Naive B cell (primary cell): ENCODE measurements at places on chromosomes 11 and 22.

DNA sequence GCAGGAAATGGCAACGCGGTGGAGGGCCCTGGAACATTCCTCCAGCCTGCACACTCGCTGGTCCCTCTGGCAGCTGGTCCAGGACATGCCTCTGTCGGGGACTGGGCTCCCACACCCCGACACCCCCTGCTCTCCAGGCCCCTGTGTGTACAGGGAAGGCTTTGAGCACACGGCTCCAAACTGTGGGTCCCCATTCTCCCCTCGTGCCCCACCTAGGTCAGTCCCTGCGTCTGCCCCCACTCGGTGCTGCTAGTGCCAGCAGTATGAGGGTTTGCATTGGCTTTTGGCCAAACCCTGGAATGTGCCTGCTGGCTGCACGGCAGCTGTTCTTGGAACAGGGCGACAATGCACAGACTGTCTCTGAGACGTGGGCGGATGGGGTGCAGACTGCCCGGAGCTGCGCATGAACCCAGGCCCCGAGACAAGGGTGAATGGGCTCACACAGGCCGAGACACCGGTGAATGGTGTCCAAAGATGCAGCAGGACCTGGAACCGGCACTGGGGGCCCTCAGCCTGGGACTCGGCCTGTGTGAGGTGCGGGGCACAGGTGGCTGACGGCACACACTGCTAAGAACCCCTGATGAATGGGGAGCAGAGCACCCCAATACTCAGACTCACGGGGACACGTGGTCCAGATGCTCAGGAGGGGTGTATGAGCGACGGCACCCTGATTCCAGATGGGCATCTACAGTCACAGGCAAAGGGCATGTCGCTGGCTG is 7.5 kb upstream of the SYT8 start:
- DNase-seq, result no peak

DNA sequence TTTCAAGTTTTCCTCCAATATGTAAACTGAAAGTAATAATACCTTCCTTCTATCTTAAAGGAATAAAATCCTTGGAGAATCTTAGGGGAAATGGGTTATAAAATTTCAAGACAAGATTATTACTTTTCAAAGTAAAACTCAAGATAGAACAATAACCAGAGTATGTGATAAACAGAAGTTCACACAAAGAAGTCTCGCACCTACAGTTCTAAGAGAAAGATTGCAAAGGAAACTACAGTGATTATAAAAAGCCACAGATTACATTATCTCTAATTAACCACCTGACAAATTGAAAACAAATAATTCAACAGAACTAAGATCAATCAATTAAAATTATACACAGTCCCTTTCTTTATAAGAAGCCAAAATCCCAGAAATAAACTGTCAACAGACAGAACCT is 34.0 kb downstream of the AMBRA1 start:
- no peak for DNase-seq

GRCh38 chr11:3686751-3687150 is 15.6 kb upstream of the CHRNA10 start:
- DNase-seq, result no peak

GRCh38 chr11:27215471-27216269 is 147.3 kb downstream of the CCDC34 start:
- DNase-seq, result no peak

- DNase-seq, result no peak
These were observed 308.7 kb downstream of the C11orf87 start for GRCh38 chr11:109730669-109731068.

DNA sequence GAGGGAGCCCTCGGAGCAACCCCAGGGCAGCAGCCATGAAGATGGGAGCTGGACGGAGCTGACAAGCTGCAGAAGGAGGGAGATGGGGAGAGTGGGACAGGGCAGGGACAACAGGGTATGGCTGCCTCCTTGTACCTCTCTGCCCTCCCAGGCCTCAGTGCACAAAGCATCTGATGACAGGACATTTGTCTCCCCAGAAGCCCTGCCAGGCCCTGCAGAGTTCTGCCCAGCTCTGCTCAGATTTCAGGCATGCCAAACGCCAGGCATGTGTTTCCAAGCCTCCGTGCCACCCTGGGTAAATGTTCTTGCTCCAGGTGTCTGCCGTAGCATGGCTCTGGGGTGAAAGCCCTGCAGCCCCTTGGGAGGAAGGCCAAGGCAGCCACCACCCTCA is 1.1 kb upstream of the IFITM10 start:
- no peak for DNase-seq

- no peak for DNase-seq
These were observed 171.8 kb downstream of the ETS1 start for GRCh38 chr11:128415539-128415938.

DNA sequence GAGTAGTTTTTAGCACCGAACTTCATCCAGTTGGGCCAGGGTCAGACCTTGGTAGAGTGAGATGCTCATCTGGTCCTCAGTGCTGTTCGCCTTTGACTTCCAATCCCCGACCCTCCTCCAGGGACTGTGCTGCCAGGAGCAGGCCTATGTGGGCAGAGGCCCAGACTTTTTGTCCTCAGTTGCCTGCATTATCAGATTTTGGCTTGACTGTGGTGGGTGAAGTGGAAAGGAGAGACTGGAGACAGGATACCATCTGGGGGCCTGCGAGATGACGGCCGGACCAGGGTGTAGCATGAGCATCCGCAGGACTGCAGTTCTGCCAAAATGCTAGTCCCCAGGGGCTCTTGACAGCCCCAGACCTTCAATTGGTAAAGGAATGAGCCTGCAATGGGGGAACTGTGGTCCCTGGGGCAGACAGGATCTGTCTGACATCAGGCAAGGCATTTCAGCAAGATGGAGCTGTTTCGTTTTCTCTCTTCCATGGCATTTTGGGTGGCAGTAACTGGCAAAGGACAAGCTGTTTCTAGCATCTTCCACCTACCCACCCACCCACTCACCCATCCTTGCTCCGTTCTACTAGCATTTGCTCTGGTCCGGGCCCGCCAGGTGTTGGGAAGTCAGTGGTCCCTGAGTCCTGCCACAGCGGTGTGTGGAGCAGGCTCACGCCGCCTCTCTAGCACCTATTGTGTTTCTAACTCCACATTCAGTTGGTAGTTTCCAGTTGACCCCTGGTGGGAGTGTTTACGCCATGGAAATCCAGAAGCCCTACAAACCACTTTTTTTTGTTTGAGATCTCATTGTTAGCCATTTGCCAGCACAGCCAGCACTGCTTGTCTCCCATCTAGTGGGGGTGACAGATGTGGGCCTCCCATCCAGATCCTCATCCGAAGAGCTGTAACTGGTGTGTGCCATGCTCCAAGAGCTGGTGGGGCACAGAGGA is 53.5 kb downstream of the OTOG start:
- no peak for DNase-seq

GRCh38 chr11:129192150-129192549 is at the start of gene ARHGAP32:
Gene ARHGAP32 (minus strand): TSS chr11:129192325. CDS start chr11:129192198, 127 bp downstream.
- DNase-seq, result no peak

- peak; percentile 14 for DNase-seq
These were observed 44.3 kb downstream of the NNMT start for GRCh38 chr11:114340311-114341131.

GRCh38 chr22:48715511-48715910 is 1112.2 kb downstream of the BRD1 start:
- no peak for DNase-seq

DNA sequence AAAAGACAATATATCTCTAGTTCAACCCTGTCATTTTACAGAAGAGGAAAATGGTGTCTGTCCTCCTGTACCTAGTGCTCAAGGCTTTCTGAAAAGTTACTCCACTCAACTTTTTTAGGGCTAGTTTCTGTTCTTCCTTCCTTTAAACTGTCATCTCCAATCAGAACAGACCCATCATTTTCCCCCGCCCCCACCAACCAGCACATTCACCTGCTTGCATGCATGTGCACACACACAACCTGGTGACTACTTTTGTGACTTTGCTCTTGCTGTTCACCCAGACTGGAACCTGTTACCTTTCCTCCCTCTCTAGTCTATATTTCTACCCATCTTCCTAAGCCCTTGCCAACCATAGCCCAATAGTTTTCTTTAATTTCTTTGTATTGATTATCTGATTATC is 5.6 kb downstream of the FBXO7 start:
- DNase-seq, result no peak

- no peak for DNase-seq
These were observed 19.4 kb upstream of the PPFIA1 start for GRCh38 chr11:70250876-70251658.

DNA sequence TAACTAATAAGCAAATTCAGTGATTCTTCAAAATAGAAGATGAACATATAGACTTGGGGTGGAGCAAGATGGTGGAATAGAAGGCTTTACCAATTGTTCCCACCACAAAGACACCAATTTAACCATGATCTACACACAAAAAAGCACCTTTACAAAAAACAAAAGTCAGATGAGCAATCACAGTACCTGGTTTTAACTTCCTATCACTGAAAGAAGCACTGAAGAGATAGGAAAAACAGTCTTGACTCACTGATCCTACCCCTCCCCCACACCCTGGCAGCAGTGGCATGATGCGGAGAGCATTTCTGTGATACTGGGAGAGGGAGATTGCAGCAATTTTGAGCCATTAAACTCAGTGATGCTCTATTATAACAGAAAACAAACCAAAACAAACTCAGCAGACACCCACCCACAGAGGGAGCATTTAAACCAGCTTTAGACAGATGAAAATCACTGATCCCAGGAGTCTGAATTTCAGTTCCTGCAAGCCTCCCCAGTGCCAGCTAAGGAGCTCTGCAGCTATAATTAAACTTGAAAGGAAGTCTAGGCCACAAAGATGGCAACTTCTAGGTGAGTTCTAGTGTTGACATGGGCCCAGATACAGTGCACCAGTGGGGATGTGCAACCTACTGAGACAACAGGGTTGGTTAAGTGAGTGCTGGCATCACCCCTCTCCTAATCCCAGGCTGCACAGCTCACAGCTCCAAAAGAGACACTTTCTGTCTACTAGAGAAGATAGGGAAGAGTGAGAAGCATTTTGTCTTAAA is 161.8 kb upstream of the GRIA4 start:
- no peak for DNase-seq

DNA sequence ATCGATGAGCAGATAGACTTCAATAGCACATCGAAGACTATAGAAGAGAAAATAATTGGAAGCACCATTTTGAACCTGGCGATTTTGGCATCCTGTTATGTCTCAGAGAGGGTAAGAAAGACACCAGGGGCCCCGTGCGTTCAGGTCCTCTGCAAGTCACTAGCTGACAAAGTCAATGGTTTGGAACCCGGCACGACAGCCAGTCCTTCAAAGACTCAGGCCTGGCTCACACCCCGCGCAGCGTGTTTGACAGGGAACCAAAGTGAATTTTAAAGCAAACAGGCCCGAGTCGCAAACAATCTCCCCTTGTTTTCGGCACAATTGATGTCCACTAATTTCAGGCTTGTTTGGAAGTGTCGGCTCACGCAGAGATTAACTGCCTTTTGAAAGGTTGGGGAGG is 716.6 kb downstream of the BRD1 start:
- no peak for DNase-seq

DNA sequence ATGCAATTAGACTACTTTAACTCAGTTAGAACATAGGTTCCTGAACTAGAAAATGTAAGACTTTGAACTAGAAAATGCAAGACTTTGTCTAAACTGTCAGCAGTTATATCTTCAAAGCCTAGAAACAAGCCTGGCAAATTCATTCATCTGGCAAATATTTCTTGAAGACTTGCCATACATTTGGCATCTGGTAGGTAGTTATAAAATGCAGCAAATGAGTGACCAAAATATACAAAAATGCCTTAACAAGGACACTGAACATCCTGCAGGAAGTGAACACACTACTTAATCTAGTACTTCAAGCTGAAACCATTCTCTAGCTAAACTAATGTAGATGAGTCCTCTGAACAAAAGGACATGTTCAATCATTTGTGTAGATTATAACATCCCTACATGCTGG is 84.7 kb upstream of the SCUBE2 start:
- no peak for DNase-seq

DNA sequence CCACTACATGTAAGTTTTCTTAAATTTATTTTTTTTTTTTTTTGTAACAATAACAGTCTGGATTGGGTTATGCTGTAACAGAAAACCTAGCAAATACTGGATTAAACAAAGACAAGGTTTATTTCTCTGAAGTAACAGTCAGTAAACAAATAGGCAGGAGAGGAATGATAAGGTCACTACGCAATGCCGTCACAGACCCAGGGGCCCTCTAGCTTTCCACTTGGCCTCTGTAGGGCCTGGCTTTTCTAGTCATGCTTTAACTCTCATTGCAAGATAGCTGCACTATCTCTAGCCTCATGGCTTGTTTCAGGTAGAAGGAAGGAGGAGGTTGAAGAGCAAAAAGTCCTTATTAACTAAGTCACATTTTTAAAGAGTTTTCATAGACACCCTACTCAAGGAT is 6.5 kb downstream of the OR10A6 start:
- DNase-seq, result no peak

GRCh38 chr11:117230999-117231841 is 653 bp downstream of the PCSK7 start:
- no peak for DNase-seq

DNA sequence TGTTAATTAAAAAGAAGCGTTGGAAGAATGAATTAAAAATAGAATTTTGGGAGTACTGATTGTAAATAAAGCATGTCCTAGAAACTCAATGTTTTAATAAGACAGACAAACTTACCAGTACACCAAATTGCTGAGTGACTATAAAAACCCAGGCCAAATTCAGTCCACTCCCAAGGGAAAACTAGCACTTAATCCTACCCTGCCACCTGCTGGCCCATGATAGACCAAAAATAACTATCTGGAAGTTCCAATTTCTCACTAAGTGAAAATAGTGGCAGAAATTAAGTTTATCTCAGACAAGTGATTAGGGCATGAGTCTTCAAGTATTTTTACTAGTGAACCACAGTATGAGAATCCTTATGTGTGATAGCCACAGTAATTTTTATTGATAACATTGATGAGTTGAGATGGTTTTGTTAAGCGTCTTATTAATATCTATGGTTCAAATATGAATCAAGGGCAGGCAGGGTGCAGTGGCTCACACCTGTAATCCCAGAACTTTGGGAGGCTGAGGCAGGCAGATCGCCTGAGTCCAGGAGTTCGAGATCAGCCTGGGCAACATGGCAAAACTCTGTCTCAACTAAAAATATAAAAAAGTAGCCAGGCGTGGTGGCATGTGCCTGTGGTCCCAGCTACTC is 9.8 kb upstream of the DDX10 start:
- no peak for DNase-seq

- DNase-seq, result no peak
These were observed 12.5 kb upstream of the EXPH5 start for GRCh38 chr11:108606070-108606469.

DNA sequence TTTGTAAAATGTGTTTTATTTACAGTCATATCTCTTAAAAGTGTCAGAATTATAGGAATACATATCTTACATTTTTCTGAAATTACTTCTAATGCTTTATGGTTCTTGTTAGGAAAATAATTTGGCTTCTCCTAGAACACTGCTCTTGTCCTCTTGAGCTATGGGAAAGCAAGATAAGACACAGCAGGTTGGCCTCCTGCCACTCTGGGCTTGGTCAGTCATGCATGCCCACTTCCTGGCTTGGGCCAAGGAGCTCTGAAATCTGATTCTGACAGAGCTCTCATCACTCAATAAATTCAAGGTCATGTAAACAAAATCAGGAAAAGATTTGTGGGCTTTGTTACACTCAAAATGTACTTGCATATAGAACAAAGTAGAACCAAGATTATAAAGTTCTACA is 1036.0 kb downstream of the OPCML start:
- DNase-seq, result no peak

- DNase-seq, result no peak
These were observed 17.0 kb downstream of the CD3E start for GRCh38 chr11:118321386-118322082.

GRCh38 chr22:19239464-19239863 is 52.1 kb downstream of the CLTCL1 start:
- no peak for DNase-seq

- no peak for DNase-seq
These were observed 13.9 kb downstream of the CTNND1 start for GRCh38 chr11:57775491-57775890.

GRCh38 chr11:35030716-35031213 is 108.2 kb upstream of the CD44 start:
- no peak for DNase-seq
